ENCODE measurements at places on chromosomes 4 and X.

- no peak for DNase-seq
Observed at GRCh38 chr4:60657807-60658206, 542.3 kb upstream of the ADGRL3 start.

- no peak for DNase-seq
Observed at GRCh38 chrX:124737771-124738170, 391.4 kb downstream of the SH2D1A start.

- DNase-seq, result no peak
Observed at GRCh38 chrX:46572340-46572936, 1.1 kb upstream of the CHST7 start.

GRCh38 chrX:29851857-29852605 is 363.3 kb upstream of the MAGEB2 start:
- no peak for DNase-seq

- no peak for DNase-seq
Observed at GRCh38 chr4:157832596-157832995, 340.2 kb downstream of the GASK1B start.

DNA sequence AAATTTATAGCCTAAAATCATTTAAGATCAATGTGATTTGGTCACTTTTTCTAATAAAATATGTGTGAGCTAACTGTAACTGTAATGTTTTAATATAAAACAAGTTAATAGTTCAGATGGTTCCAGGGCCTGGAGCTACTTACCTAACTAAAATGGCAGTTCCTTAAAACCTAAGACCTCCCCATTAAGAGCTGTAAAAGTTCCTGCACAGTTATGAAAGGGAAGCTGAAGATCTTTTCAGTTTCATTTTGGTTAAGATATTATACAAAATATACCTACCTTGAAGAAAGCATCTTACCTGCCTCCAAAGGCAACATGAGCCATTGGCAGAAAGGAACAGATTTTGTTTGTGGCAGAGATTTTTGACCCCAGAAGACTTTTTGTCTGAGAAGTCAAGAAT is 30.1 kb downstream of the HPF1 start:
- no peak for DNase-seq

GRCh38 chr4:16019649-16020048 is 56.7 kb upstream of the FGFBP2 start:
- no peak for DNase-seq

DNA sequence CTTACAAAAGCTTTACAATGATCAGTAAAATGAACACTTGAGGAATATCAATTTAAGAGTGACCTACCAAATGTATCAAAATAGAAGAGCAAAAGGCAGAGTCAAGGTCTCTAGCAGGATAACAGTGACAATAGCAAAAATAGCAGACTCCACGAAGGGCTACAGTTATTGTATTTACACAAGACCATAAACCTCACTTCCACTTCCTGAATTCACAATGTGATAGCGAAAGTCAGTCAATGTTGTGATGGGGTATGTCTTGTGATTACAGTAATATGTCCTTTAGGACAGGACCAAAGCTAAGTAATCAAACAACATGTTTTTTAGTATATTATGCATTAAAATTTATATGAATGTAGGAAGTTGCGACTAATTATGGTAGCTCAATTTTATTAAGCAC is 139.6 kb downstream of the IQCM start:
- no peak for DNase-seq
